ENCODE measurements at places on chromosomes 6 and 20.

DNA sequence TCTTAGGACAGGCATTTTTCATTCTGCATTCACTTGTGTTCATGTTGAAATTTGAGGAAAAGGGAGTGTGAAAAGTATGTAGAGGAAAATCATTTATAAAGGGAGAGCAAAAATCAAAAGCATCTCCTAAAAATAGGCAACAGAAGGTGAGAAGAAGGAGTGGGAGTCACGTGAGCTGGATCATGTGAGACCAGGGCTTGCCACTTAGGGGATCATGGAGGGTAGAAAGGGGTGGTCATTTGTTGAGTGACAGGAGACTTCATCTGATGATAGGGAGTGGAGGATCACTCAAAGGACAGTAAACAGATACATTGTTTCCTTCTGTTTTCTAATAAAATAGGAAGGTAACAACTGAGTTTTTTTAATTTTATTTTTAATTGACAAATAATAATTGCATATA is 17.1 kb downstream of the RBM24 start:
- no peak for DNase-seq

- DNase-seq: no peak
These were observed 20.5 kb downstream of the NPEPL1 start for GRCh38 chr20:58712806-58713731.

GRCh38 chr6:55826941-55827340 is 48.4 kb downstream of the BMP5 start:
- no peak for DNase-seq

DNA sequence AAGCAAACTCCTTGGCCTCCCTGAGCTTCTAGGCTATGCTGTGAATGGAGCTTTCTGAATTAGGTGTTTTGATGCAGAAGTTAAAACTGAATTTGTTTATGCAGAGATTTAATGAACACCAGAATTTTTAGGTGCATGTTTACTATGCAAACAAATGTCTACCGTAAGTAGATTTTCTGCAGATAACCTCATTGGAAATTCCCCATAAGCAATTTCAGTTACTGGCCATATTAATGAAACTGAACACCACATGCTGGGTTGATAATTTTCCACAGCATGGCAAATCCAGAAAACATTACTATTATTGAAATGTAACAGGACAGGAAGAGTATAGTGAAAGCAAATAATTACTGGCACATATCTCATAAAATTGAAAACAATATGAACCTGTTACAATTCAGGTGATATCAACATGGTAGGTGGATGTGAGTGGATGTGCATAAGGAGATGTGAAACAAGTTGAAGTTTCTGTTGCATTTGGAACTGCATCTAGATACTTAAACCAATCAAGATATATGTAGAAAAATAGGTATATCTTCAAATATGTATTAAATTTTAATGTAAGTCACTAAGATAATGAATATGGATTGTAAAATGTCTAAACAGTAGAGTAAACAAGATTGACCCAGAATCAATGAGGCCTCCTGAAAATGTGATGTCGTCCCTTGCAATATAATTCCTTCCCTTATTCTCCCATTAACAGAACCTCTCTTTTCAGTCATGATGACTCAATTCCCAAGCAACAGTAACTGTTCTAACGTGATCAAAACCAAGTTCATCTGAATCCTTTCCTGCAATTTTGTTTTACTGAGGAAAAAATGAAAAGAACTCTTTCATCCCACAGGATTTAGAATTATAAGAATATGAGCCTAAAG is 11.0 kb downstream of the PTCHD4 start:
- no peak for DNase-seq

- DNase-seq: no peak
These were observed 372.0 kb upstream of the FLRT3 start for GRCh38 chr20:14709439-14709838.

- DNase-seq: no peak
These were observed 42.6 kb downstream of the PLCG1 start for GRCh38 chr20:41179961-41180360.

Measured in RCC 7860 (cell line).